ENCODE measurements at places on chromosomes 6 and 20.

DNA sequence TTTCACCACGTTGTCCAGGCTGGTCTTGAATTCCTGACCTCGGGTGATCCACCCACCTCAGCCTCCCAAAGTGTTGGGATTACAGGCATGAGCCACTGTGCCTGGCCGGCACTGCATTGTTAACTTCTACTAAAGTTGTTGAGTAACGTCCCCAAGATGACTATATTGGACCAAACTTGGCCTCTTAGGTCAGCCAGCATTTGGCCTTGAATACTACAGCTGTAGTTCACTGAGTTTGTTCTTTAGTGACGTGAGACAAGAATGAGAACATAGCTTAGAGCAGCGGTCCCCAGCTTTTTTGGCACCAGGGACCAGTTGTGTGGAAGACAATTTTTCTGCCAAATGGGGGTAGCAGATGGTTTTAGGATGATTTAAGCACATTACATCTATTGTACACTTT, 237.1 kb downstream of the TBC1D7 start:
- no peak for DNase-seq

GRCh38 chr6:108757357-108757756, 90.9 kb upstream of the ARMC2 start:
- DNase-seq = no peak

GRCh38 chr6:92648364-92649086, 770.8 kb downstream of the EPHA7 start:
- DNase-seq = no peak

GRCh38 chr20:56420028-56420427, 8.0 kb downstream of the CASS4 start:
- no peak for DNase-seq

DNA sequence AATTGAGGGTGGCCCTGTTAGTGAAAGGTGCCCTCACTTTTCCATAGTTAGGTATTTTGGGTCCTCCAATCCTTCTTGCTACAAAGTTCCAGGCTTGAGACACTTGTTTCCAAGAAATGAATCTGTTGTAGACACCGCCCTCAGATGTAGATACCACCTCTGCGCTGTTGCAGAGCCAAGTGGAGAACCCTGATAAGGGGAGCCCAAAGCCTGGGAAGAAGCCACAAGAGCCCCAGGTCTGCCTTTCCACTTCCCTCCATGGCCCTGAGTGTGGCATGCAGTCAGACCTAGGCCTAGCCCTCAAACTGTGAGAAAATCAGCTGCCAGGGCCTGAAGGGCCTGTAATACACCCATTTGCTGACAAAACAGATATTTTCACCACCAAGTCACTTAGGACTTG, 37.1 kb downstream of the DTD1 start:
- DNase-seq = no peak

- no peak for DNase-seq
These were observed 2.2 kb downstream of the RGS19 start for GRCh38 chr20:64077094-64077493.

DNA sequence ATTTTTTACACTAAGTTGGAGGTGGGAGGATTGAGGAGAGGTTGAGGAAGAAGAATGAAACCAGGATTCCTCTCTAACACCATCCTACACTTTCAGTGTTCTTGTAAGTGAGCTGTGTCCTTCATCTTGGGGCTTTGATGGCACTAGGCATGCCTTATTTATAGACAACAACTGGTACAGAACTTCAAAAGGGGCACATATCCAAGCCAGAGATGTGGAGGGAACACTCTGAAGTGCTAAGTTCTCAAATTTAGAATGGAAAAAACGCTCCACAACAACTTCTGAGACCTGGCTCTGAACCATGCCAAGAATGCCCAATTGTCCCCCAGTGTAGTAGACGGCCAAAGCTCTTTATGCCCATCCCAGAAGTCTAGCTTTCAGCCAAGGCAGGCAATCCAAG, 16.2 kb upstream of the PKHD1 start:
- no peak for DNase-seq

DNA sequence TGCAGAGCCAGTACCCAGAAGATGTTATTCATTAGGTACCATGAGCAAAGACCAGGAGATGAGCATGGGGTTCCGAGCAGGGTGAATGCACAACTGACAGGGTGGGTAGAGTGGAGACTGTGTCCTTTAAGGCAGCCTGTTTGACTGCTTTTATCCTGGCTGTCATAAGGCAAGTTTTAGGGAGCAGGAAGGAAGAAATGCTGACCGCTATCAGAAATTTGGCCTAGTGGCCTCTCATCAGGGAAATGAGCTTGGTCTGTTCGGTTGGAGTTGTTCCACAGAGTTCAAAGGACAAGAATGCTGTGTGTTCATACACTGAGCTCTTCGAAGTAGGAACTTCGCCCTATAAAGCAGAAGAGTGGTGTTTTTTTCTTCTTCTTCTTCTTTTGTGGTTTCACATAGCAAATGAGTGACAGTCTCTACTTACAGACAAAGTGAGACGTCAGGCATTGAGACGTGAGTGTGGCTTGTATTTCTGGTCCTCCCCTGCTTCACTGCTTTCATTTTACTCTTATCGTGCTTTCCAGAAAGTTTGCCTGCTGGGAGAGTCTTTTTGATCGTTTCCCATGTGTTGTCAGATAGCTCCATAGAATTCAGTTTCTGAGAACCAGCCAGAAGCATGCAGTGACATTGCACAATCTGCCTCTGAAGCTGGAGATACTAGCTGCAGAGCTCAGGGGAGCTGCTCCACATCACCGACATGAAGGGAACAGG, at the start of gene CASS4:
CASS4 (plus strand) TSS at position 502 of the 714 bp plus-strand sequence; CDS start at position 701, 199 bp downstream.
- DNase-seq = no peak

DNA sequence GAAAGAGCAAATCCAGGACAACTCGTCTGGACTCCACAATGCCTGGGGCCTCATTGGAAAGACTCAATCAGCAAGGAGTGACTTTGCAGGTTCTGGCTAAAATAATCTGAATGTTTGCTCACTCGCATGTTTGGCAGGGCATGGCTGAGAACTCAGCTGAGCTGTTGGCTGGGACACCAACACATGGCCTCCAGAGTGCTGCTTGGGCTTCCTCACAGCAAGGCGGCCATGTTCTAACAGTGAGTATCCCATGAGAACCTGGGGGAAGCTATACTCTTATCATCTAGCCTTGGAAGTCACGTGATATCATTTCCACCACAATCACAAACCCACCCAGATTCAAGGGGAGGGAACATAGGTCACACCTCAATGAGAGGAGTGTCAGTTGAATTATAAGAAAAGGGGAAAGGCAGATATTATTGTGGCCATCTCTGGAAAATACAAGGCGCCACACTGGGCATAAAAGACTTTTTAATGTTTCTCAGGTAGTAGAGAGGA, 23.1 kb upstream of the SHLD1 start:
- no peak for DNase-seq

DNA sequence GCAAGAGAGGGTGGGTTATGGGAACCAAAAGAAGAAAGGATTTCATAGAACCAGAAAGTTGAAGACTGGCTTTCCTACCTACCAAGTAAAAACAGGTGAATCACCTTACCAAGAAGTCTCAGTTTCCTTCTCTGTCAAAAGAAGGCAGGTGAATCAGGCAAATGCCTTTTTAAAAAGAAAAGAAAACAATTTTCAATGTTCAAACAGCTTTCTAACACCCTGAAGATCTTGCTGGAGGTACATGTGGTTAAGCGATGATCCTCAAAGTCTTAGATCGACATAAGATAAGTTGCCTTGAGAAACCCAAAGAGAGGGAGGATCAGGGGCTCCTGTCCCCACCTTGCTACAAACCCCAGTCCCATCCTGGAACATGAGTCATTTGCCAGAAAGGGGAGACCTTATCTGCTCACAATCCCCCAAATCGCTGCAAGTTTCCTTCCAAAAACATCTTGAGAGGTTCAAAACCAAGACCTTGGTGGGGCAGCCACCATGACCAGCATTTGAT, 71.6 kb downstream of the NFATC2 start:
- no peak for DNase-seq

DNA sequence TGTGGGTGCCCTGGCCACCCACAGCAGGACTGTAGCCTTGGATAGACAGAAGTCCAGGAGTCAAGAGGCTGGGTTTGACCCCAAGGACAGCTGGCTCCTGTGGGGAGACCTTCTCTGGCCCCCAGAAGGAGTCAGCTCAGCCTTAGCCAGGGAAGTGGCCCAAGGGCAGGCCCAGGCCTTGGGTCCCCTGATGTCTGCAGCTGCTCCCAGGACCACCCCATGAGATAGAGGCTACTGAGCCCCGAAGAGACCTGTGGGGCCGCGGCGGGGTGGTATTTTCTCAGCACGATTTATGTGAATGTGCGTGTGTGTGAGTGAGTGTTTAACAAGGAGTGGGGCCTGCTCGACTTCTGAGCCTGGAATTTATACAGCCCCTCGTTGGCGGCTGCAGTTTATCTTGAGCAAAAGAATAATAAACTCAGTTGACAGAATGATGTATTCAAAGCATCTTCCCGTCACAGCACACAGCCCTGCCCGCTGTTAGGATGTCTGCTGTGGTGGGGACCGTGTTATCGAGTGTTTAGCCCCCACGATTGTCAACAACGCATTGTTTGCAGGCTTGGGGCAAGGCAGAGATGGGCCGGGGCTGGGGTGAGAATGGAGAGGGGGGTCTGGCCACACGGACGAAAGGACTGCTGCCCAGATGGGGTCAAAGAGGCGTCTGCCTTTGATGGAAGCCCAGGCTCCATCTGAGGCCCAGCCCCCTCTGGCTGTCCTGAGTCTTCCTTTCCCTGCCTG, 163.3 kb downstream of the VEGFA start:
- DNase-seq = no peak

GRCh38 chr6:112618849-112619248, 271.7 kb downstream of the RFPL4B start:
- no peak for DNase-seq

DNA sequence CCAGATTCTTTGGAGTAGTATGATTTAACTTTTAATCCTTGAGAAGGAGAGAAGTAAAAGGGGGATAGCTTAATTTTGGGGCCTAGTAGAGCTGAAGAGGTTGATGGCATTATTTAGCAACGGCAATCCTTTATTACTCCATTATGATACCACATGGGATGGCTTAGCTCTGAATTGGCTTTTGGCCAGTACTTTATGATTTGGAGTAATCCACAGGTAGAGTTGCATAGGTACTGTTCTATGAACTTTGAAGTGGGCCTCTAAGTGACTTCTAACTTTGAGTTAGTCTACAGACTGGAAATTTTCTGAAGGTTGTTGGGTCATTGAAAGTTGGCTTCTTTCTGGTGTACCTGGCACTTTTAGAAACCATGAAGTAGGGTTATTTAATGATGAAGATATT, 11.6 kb downstream of the YWHAB start:
- no peak for DNase-seq

DNA sequence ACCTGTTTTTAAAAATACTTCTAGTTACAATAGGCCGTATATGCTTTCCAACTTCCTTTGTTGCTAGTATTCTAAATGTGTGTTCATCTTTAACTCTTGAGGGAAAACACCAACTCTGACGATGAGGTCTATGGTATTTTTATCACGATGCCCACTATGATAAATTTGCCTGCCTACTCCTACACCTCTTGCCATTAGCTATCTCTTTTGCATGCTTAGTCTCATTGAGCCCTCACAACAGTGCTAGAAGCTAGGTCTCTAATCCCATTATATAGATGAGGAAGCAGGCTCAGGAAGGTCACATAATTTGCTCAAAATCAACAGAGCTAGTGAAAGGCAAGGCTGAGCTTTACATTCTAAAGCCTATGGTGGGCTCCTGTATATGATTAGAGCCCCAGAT, 13.2 kb downstream of the AAR2 start:
- DNase-seq = no peak

GRCh38 chr6:148944608-148945007, 197.8 kb downstream of the UST start:
- DNase-seq = no peak

- DNase-seq = no peak
These were observed 2.9 kb downstream of the FKBP1A start for GRCh38 chr20:1389703-1390580.

DNA sequence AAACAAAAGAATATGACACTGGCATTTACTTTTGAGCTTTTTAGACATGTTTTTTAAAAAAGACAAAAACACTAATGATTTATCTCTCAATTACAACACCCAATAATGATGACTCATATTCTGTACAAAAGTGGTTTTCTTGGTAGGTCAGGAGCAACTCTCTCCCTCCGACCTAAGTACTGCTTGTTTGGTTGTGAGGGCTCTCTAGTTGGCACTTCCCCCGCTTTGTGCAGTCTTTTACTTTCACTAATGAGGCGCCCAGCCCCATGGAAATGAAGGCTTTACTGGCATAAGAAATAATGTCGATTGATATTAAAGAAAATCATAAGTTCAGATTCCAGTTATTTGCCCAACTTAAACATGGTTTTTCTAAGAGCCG, 1.3 kb downstream of the KPNA5 start:
- DNase-seq = peak; percentile 27

All from GM12878 (cell line).